Smooth muscle cell of the pulmonary artery (primary cell): ENCODE measurements at places on chromosomes 4 and X. TPM values are rescaled to one million over a fixed set of nuclear protein-coding genes. Genes with fewer than 3 reads are reported as not detected.

Gene FGA
- total RNA-seq = not detected in 2 replicates

Gene CSN1S1
- not detected in 2 replicates for total RNA-seq

Gene ABCG2
- 1.2 and 7.2 TPM in 2 replicates for total RNA-seq

Gene CT45A8
- total RNA-seq = not detected in 2 replicates

Gene OPN1MW2
- total RNA-seq = not detected in 2 replicates

Gene TMSB15C
- 1.3 and 1.7 TPM in 2 replicates for total RNA-seq

Gene CT55
- not detected in 2 replicates for total RNA-seq

Gene SPIN2A
- total RNA-seq = 0.53 and 0.85 TPM in 2 replicates

Gene HTT
- total RNA-seq = 67.3 and 76.5 TPM in 2 replicates

Gene PROM1
- total RNA-seq = 0.10 and 0.13 TPM in 2 replicates

Gene TLR10
- total RNA-seq = not detected in 2 replicates

Gene SCOC
- total RNA-seq = 50.5 and 59.2 TPM in 2 replicates

Gene PLK4
- 2.4 and 4.4 TPM in 2 replicates for total RNA-seq

Gene IL15
- 2.7 and 7.6 TPM in 2 replicates for total RNA-seq

Gene GALNTL6
- not detected in 2 replicates for total RNA-seq

Gene GUCY1A1
- 0.69 and 3.2 TPM in 2 replicates for total RNA-seq

Gene ADGRG4
- total RNA-seq = under 0.01 TPM in 1 of 2 replicates, not detected in the other

Gene IL2
- not detected in 2 replicates for total RNA-seq
